ENCODE measurements at places on chromosomes 5 and 9.

GRCh38 chr5:131323378-131323777, 59.5 kb downstream of the CDC42SE2 start:
- DNase-seq: no peak

DNA sequence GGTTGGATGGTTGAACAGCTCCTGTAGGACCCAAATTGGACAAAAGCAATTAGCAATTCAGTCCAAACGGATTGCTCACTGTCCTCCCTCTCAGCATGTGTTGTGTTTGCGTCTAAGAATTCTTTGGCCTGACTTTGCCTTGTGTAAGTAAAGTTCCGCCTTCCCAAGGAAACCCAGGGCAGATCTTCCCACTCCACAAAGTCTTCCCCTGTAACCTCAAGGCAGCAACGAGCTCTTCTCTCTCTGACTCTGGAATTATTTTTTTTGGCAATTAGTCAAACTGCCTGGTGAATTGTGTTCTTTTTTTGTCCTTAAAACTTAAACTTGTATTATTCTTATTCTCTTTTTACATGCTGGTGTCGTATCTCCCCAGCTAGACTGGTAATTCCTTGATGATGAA, 20.7 kb upstream of the BASP1 start:
- no peak for DNase-seq

GRCh38 chr5:133425222-133425621, 187.1 kb downstream of the FSTL4 start:
- no peak for DNase-seq

- no peak for DNase-seq
Observed at GRCh38 chr5:112866739-112867138, 5.7 kb downstream of the SRP19 start.

- DNase-seq: peak; percentile 20
Observed at GRCh38 chr9:13436591-13436990, 157.1 kb upstream of the MPDZ start.

DNA sequence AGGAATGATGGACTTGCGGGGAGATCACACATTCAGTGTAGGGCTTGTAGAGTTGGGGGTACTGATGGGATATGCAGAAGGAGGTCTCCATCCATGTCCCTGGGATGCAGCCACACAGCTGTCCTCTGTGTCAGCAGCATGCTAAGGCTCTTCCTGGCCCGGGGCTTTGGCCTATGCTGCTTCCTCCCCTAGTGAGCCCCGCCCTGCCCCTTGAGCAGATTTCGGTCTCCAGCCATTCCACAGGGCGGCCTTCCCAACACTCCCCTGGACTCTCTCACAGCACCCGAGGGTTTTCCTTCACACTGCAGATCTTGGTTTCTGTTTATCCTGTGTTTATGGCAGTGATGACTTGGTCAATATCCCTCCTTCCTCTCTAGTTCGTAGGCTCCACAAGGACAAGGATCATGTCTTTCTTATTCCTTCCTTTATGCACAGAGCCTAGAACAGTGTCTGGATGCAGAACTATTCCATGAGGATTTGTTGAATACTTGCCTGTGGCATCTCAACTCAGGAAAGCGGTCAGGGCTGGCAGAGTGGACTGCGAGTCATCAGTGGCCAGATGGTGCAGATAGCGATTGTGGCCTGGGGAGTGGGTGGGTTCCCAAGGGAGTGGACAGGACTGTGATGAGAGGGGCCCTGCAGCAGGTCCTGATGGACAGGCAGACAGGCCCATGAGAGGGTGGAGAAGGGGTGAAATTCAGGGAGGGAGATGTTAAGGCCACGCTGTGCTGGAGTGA, 114.2 kb downstream of the RGS3 start:
- peak; percentile 42 for DNase-seq

DNA sequence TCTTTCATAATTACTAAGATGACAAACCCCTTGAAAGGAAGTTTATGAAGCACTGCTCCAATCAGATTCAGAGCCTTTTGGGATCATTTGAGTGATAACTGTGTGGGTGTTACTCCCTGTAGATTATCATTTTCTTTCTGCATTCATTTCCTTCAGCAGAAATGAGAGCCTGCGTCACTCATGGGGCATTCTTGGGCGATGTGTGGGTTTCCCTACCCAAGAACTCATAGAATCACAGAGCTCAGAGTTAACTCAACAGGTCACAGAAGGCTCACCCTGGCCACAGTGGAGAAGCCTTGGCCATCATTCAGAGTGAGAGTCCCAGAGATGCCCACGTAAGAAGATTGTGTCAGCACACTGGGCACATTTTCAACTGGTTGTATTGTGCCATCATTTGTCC, 401.9 kb downstream of the TLE4 start:
- no peak for DNase-seq

GRCh38 chr5:37044120-37044519, 167.6 kb downstream of the NIPBL start:
- no peak for DNase-seq

DNA sequence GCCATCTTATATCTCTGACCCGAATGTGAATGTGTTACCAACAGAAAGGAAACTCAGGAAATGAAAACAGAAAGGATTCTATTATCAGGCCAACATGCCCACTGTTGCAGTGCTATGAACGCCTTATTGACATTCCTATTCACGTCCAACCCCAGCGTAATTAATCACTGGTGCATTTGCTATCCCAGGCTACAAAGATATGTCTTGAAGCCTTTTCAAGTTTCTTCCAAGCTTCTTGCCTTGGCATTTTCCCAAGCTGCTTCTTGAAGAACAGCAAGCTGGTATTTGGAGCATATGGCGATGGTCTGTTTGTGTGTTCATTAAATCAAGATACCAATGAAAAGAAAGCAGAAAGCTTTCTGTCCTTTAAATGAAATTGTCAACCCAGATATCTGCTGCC, 579.2 kb upstream of the ZNF462 start:
- DNase-seq: peak; percentile 55

DNA sequence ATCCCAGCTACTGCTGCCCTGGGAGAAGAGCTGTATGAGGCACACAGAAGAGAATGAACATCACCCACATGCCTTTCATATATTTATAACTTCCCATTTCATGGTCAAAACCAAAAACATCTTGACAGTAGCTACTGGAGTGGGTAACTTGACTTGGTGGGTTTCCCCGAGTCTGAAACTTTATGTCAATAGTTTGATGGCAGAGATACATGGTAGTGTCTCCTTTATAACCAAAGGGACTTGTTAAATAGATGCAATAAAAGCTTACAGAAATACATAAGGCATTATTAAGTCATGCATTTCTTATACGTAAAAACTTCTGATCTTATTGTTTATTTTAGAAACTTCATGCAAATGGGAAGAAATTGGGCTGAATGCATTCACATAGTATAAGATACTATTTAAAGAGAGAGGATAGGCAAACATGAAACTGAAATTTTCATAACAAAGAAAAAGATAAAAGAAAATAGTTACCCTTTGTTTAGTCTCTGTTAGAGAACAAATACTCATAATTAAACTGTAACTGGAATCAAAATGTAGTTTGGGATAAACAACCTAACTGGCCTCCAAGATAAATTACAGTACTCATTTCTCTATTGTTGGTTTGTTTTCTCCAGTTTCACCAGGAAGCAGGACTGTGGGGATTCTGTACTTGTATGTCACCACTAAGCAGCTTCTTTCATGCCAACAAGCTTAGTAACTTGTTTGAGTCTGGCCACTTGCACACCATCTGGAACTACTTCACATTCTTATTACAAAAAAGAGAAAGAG, 459.3 kb upstream of the MEF2C start:
- DNase-seq: peak; percentile 91

- no peak for DNase-seq
Observed at GRCh38 chr9:129273941-129274684, 96.1 kb upstream of the IER5L start.

GRCh38 chr5:28729067-28729466, 1690.7 kb upstream of the CDH9 start:
- DNase-seq: no peak

DNA sequence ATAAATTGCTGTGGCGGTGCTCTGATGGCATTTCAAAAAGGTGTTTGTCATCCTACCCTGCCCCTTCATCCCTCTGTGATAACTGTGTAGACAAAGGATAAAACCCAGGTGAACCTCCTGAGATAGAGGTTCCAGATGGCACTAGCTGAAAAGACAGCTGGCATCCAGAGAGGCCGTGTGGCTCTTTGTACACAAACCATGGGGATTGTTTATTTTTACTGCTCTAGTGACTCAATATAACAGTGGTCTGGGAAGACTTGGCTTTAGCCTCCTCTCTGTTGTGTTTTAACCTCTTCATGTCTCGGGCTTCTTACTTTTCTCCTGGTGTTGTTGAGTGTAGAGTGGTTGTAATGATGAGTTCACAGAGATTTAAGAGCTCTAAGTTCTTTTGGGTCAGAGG, 48.8 kb downstream of the SH3GL2 start:
- no peak for DNase-seq

DNA sequence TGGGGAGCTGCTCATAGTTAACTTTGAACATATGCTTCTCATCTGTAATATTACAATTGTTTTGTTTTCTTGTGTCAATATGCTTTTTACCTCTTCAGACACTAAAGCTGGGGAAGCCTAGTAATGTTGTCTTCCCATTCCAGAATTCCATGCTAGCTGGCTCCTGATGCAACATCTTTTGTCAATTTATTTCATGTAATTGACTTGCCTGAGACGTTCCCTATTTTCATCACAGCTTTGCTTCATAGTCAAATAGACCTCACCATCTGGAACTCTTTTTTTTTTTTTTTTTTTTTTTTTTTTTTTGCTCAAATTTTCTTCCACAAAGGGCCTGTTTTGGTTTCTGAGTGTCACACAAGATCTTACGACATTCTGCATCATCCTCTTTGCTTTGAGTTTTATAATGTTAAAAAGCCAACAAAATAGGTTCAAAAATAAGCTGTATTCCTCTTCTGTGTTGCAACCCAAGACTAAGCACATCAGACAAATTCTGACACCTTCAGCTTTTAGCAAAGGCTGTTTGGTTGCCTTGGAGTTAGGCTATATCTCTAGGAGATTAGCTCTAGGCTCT, 235.2 kb downstream of the NR3C1 start:
- DNase-seq: peak; percentile 68

- DNase-seq: no peak
Observed at GRCh38 chr9:73402081-73403028, 250.7 kb downstream of the ANXA1 start.

DNA sequence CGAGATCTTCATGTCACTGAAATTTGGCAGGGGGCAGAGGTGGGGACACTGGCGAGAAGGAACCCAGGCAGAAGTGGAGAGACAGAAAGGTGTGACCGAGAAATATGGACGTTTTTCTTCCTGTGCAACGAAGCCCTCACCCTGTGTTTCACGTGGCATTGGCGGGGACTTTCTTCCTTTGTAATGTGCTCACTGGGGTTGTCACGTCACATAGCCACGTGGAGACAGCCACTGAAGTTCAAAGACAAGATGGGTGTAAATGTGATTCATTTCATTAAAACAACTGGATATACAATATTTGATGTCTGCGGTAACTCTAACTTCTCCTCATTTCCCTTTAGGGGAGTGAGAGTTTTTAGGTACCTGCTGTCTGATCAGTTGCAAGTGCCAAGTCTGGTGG, 225.7 kb downstream of the FSTL4 start:
- no peak for DNase-seq

GRCh38 chr9:70887826-70888225, 233.6 kb downstream of the TRPM3 start:
- DNase-seq: no peak

GRCh38 chr5:17819783-17820182, 185.5 kb downstream of the TAF11L14 start:
- DNase-seq: peak; percentile 31

DNA sequence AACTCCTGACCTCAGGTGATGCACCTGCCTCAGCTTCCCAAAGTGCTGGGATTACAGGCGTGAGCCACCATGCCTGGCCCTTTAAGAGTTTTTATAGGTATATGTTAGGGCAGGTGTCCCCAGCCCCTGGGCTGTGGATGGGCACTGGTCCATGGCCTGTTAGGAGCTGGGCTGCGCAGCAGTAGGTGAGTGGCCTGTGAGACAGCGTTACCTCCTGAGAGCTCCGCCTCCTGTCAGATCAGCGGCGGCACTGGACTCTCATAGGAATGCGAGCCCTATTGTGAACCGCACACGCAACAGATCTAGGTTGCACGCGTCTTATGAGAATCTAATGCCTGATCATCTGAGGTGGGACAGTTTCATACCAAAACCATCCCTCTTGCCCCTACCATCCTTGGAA, 173.4 kb downstream of the GOLPH3 start:
- DNase-seq: no peak

DNA sequence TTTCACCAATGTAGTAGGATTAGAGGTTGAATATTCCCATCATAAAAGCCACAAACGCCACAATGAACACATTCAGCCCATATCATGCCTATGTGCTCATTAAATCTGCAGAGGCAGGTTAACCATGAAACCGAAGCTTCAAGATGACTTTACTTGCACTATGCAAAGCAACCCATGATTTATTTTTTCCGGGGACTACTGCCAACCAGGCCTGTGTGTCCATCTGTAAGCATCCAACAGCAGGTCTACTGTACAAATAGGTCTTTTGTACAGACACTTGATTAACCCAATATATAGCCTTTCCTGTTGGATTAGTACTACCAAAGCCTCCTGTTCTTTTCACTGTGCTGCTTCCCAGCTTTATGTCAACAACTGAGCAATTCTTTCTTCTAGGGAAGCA, 104.9 kb upstream of the CDH10 start:
- DNase-seq: peak; percentile 20

GRCh38 chr9:126033956-126034355, 286.8 kb downstream of the PBX3 start:
- DNase-seq: no peak

GRCh38 chr9:33043671-33044070, 18.6 kb downstream of the DNAJA1 start:
- DNase-seq: no peak

DNA sequence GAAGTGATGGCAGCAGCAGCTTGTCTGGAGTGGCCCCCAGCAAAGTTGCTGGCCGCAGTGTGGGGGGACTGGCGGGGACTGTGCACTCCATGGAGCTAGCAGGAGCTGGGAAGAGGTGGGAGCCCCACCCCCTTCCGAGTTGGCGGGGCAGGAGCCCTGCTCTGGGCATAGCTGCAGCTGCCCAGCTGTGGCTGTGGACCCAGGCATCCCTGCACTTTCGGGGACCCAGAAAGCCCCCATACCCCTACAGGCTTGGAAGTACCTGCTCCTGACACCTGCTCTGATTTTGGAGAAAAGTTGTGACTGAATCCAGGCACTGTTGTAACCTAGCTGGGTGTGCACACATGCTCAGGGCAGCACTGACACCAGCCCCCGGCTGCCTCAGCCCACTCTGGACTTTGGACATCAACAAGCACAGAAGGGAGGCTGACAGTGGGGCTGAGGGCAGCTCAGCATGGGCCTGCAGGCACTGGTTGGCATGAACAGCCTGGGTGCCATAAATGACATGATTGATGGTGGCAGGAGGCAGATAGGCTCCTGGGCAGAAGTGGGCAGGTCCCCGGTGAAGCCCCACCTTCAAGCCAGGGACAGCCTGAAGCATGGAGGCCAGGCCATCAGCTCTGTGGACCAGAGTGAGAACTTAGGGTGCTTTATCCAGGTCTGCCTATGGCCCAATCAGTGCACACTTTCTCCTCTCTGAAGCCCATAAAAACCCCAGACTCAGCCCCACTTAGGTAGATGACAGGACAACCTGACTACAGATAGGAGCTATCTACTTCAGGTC, 12.6 kb downstream of the LMBRD2 start:
- DNase-seq: no peak

Measured in fibroblast of skin of abdomen (primary cell).